ENCODE measurements at places on chromosomes 6 and 20. TPM values are rescaled to one million over a fixed set of nuclear protein-coding genes. Genes with fewer than 3 reads are reported as not detected.

Gene MDFI
- polyA plus RNA-seq = not detected

Gene VGLL2
- polyA plus RNA-seq = not detected

DNA sequence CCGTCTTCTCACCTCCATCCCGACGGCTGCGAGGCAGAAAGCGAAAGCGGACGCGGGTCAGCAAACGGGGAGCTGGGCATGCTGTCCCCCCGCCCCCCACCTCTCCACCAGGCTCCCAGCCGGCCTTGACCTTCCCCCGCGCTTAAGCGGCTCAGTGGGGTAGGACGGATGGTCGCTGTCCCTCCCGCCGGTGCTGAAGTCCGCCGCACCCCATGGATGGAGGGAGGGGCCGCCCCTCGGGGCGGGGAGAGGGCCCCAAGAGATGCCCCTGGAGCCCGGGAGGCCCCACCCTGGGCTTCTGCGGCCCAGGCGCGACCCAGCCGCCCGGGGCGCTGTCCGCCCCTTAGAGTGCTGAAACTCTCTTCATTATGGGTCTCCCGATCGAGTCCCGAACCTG lies at the start of gene KCNB1:
TSS of gene KCNB1 (minus strand) at position 48 of the 397 bp plus-strand sequence. CDS start 188 bp downstream, outside the sequence.
- DNase-seq = no peak

- DNase-seq = peak; percentile 48
These were observed 142.3 kb downstream of the LY86 start for GRCh38 chr6:6730831-6731230.

DNA sequence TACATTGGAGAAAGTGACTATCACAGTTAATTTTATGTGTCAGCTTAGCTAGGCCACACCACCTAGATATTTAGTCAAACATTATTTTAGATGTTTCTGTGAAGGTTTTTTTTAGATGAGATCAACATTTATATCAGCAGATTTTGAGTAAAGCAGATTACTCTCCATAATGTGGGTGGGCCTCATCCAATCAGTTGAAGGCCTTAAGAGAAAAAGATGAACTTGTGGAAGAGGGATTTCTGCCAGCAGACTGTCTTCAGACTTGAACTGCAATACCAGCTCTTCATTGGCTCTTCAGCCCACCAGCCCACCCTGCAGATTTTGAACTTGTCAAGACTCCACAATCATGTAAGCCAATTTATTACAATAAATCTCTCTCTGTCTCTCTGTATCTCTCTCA lies 25.1 kb upstream of the FBXO30 start:
- no peak for DNase-seq

GRCh38 chr20:59042151-59042795 lies at the start of gene PRELID3B:
PRELID3B (minus strand) TSS chr20:59042786; CDS start chr20:59042730, 56 bp downstream.
- peak; percentile 14 for DNase-seq

DNA sequence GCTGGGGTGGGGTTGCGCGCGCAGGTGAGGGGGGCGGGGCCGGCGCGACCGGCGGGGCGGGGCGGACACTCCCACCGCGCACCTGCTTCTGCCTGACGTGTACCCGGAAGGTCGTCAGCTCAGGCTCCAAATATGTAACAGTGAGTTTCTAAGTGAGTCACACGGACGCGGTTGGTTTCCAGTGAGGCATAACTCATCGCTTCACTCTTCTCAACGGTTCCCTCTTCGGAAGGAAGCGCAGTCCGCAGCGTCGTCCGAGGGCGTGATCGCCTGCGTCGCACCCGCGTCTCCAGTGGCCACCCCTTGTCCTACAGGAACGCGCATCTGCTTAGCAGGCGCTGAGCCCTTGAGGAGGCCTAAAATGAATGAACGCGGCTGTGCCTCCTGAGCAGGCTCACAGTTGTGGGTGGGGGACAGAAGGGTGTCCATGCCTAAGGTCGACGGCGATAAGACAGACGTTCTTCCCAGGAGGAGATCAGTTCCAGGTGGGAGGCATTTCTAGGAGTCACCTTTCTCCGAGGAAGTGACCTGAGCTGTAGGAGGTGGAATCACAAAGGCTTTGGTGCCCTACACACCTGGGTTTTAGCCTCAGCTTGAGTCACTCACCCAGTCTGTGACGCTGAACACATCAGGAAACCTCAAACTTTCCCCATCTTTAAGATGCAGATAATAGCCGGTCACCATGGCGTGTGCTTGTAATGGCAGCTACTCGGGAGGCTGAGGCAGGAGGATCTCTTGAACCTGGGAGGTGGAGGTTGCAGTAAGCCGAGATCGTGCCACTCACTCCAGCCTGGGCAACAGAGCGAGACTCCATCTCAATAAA lies 50.9 kb upstream of the EZR start:
- peak; percentile 99 for DNase-seq

All from CD14-positive monocyte (primary cell).